ENCODE measurements at places on chromosomes 7 and 10. TPM values are rescaled to one million over a fixed set of nuclear protein-coding genes. Genes with fewer than 3 reads are reported as not detected.

DNA sequence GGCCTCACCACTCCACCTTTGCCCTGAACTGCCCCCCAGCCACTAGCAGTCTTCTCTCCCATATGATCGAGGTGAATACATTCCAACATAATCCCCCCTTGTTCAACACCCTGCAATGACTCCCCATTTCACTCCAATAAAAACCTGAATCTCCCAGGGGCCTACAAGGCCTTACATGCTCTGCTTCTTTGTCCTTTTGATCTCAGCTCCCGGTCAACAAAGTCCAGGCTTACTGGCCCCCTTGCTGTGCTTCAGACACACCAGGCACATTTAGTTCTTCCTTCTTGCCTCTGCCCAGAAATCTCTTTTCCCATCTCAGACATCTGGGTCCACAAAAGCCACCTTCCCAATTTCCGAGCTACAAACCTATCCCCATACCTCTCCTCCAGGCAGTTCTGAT lies 14.0 kb downstream of the MET start:
- no peaks in the 10 kb centered on the region for H3K36me3 ChIP-seq
- no peak overlapping the region for H3K4me3 ChIP-seq
- H3K27ac ChIP-seq, result no peak overlapping the region

- H3K4me3 ChIP-seq, result no peak overlapping the region
These were observed 12.5 kb downstream of the PRF1 start for GRCh38 chr10:70589762-70590654.

GRCh38 chr7:157597562-157597961 lies 260.8 kb downstream of the DNAJB6 start:
- no peak overlapping the region for H3K4me3 ChIP-seq
- no peaks in the 10 kb centered on the region for H3K27me3 ChIP-seq
- H3K36me3 ChIP-seq, result no peaks in the 10 kb centered on the region
- no peak overlapping the region for H3K27ac ChIP-seq
- no peak for DNase-seq

GRCh38 chr10:123772645-123773508 lies 106.7 kb downstream of the GPR26 start:
- no peak overlapping the region for H3K4me3 ChIP-seq
- peak; percentile 1 for DNase-seq
- H3K27me3 ChIP-seq, result no peaks in the 10 kb centered on the region
- no peak overlapping the region for H3K27ac ChIP-seq

The BCAP29 gene
- 38.3 TPM for polyA plus RNA-seq

- H3K4me1 ChIP-seq, result no peaks in the 10 kb centered on the region
- H3K27ac ChIP-seq, result no peak overlapping the region
These were observed 56.3 kb downstream of the GRID1 start for GRCh38 chr10:86310291-86310690.

The NKX2-3 gene
- not detected for polyA plus RNA-seq

The GOLGA7B gene
- 0.84 TPM for polyA plus RNA-seq

The ELOVL3 gene
- polyA plus RNA-seq, result not detected

- H3K4me3 ChIP-seq, result peak overlapping the region; percentile 26
- no peaks in the 10 kb centered on the region for H3K27me3 ChIP-seq
- no peak overlapping the region for H3K27ac ChIP-seq
- no peak for DNase-seq
These were observed 2.7 kb downstream of the STMP1 start for GRCh38 chr7:135665042-135665441.

DNA sequence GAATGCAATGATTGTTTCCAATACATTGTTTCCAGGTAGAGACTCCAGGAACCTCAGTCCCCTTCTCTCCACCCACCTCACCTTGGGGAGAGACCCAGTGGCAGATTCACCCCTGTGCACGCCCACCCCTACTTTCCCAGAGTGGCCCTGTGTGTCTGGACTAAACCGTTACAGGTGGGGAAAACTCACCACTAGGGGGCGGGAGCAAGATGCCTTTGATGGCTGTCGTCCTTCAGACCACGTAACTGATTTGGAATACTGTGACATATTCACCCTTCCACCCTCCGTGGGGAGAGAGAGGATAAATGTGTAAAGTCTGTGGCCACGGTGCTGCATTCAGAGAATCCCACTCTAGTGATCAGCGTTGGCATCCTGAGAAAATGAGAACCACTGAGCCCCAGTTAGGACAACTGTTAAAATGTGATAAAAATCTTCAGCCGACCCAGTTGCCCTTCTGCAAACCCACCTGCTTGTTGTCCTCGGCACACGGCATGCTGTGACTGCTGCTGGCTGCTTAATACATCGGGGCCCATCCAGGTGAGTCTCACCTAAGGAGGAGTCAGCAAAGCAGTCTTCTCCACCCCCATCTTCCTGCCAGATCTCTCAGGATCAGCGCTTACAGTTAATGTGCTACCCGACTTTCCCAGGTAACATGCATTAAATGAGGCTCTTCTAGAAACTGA lies 41.5 kb upstream of the NMT2 start:
- H3K36me3 ChIP-seq, result no peaks in the 10 kb centered on the region
- no peaks in the 10 kb centered on the region for H3K27me3 ChIP-seq
- H3K4me1 ChIP-seq, result peaks cover 46% of the 10 kb centered on the region

DNA sequence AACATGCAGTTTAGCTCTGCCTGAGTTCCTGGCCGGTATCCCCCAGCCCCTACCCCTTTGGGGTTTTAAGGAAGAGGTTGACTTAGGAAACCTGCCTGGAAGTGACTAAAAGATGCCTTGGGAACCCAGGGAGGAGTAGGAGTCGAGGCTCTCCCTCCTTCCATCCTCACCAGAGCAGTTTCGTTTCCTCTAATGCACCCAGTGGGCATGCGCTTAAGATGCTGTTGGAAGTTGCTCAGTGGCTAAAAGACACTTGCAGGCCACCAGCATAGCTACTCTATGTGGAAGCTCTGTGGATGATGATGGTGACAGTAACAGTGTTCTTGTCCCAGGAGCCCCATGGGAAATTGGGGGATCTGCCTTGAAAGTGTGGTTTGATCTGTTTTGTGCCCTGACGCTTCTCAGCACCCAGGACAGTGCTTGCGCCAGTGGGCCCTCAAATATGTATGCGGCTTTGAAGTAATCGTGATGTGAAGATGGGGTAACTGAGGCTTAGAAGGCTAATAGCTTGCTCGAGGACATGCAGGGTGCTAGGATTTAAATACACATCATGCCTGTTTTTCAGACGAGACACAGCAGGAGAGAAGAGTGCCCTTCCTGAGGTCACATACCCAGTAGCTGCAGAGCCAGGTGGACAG lies 32.0 kb downstream of the TBATA start:
- no peak overlapping the region for H3K27ac ChIP-seq
- no peaks in the 10 kb centered on the region for H3K36me3 ChIP-seq
- no peaks in the 10 kb centered on the region for H3K4me1 ChIP-seq
- H3K4me3 ChIP-seq, result no peak overlapping the region

DNA sequence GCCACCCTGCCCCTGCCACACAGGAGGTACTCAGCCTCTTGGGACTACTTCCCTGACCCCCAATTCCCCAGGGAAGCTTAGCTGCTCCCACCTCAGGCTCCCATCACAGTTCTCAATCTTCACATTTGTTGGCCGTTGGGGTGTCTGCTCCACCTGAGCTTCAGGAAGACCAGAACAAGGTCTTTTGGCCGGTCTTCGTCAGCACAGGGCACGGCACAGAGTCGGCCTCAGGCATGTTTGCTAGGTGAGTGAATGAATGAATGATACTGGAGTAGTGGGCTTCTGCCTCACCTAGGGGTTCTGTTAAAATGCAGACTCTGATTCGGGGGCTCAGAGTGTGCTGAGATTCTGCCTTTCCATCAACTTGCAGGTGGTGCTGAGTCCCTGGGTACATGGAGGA lies 20.3 kb downstream of the GPRIN2 start:
- DNase-seq, result no peak
- H3K4me1 ChIP-seq, result no peaks in the 10 kb centered on the region
- H3K27ac ChIP-seq, result no peak overlapping the region
- no peaks in the 10 kb centered on the region for H3K36me3 ChIP-seq

DNA sequence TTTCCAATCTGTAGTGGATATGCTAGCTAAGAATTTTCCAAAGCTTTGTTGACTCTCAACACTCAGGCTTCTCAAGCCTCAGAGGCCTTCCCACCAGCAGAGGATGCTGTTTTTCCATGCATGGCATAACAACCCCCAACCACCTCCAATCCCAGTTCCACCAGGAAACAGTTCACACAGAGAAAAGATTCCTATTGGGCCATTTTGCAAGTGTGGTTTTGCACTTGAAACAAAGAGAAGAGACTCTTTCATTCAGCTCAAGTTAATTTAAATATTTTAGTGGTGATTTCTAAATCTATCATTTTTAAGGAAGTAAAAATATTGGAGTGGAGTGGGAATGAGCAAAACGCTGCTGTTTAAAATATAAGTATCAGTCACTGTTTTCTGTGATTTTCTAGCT lies 105.6 kb upstream of the COL1A2 start:
- no peak for DNase-seq
- H3K27me3 ChIP-seq, result no peaks in the 10 kb centered on the region
- no peak overlapping the region for H3K4me3 ChIP-seq
- no peaks in the 10 kb centered on the region for H3K36me3 ChIP-seq
- H3K27ac ChIP-seq, result no peak overlapping the region

The RRP12 gene
- 7.6 TPM for polyA plus RNA-seq

GRCh38 chr10:69180525-69181204 lies 631 bp downstream of the SUPV3L1 start:
- peak overlapping the region; percentile 95 for H3K27ac ChIP-seq
- H3K4me1 ChIP-seq, result peaks cover 26% of the 10 kb centered on the region
- H3K27me3 ChIP-seq, result no peaks in the 10 kb centered on the region

The VPS37D gene
- not detected for polyA plus RNA-seq

The TAS2R41 gene
- polyA plus RNA-seq, result not detected

DNA sequence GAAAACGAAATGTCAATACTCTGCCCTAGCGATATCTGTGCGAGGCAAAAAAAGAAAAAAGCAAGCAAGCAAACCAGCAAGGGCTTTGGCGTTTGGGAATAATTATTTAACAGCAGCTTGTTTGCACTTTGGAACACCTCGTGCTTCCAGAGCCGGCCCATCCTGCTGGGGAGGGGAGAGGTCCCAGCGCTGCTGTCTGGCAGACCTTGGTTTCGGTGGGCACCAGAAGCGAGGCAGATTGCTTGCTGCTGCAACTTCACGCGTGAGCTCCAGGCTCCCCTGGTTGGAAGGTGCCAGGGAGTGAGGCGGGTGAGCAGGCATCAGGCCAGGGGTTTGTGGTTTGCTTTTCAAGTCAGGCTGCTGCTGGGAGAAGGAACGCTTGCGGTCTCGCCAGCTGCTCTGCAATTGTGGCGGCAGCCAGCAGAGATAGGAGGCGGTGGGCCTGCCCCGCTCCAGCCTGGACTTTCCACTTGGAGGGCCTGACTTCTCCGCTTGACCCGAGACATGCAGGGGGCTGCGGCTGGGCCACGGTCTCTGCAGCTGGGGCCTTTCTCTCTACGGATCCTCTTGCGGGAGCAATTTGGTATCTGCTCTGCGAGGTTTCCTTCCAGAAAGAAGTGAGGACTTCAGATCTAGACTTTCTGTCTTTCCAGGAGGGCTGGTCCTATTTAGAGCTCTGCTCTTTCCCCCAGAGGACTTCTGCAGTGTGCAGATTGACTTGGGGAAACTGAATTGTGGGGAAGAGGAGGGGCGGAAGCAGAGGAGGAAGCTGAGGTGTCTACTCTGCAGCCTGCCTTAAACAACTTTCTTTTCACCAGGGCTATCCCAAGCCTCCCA lies 131.4 kb downstream of the PRPF18 start:
- H3K4me1 ChIP-seq, result no peaks in the 10 kb centered on the region
- no peaks in the 10 kb centered on the region for H3K36me3 ChIP-seq
- H3K4me3 ChIP-seq, result no peak overlapping the region
- no peak overlapping the region for H3K27ac ChIP-seq
- H3K27me3 ChIP-seq, result peaks cover 3% of the 10 kb centered on the region
- DNase-seq, result no peak

- peak overlapping the region; percentile 81 for H3K27ac ChIP-seq
- H3K36me3 ChIP-seq, result peaks cover 6% of the 10 kb centered on the region
These were observed 441 bp downstream of the CCDC186 start for GRCh38 chr10:114173603-114173920.

The OR6B1 gene
- not detected for polyA plus RNA-seq

- no peaks in the 10 kb centered on the region for H3K4me1 ChIP-seq
- no peaks in the 10 kb centered on the region for H3K36me3 ChIP-seq
- H3K27ac ChIP-seq, result no peak overlapping the region
- no peak overlapping the region for H3K4me3 ChIP-seq
- H3K27me3 ChIP-seq, result no peaks in the 10 kb centered on the region
- DNase-seq, result no peak
These were observed 293.2 kb downstream of the THSD7A start for GRCh38 chr7:11538751-11539299.

- no peak overlapping the region for H3K27ac ChIP-seq
- DNase-seq, result no peak
- H3K4me3 ChIP-seq, result no peak overlapping the region
- peaks cover 10% of the 10 kb centered on the region for H3K27me3 ChIP-seq
- peaks cover 12% of the 10 kb centered on the region for H3K4me1 ChIP-seq
These were observed 89.0 kb upstream of the SEPHS1 start for GRCh38 chr10:13437026-13437555.

GRCh38 chr10:69087590-69088470 lies at the start of gene SRGN:
Gene SRGN, plus strand, starts transcription at chr10:69088103. Its CDS starts 55 bp downstream, at chr10:69088158.
- no peaks in the 10 kb centered on the region for H3K36me3 ChIP-seq
- H3K27me3 ChIP-seq, result no peaks in the 10 kb centered on the region
- peak; percentile 91 for DNase-seq
- H3K27ac ChIP-seq, result peak within 1 kb of the TSS; percentile 99

DNA sequence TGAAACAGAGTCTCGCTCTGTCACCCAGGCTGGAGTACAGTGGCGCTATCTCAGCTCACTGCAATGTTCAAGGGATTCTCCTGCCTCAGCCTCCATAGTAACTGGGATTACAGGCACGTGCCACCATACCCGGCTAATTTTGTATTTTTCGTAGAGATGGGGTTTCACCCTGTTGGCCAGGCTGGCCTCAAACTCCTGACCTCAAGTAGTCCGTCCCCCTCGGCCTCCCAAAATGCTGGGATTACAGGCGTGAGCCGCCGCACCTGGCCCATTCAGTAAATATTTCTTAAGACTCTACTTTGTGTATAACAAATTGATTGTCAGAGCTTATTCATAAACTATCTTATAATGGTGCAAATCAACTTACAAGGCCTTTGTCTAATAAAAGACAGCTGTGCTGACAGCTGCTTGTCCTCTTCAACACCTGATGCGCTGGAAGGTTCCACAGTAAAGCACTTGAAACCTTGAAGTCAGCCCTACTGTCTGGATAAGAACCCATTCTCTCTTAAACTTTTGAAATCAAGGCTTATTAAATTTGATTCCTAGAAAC lies 14.7 kb downstream of the ECHDC3 start:
- no peak overlapping the region for H3K4me3 ChIP-seq
- H3K27ac ChIP-seq, result no peak overlapping the region
- no peaks in the 10 kb centered on the region for H3K4me1 ChIP-seq
- H3K36me3 ChIP-seq, result no peaks in the 10 kb centered on the region
- H3K27me3 ChIP-seq, result no peaks in the 10 kb centered on the region

GRCh38 chr7:140036224-140036962 lies 26.4 kb downstream of the PARP12 start:
- no peak overlapping the region for H3K4me3 ChIP-seq
- DNase-seq, result no peak
- H3K27me3 ChIP-seq, result no peaks in the 10 kb centered on the region
- peaks cover 10% of the 10 kb centered on the region for H3K4me1 ChIP-seq
- H3K27ac ChIP-seq, result no peak overlapping the region
- H3K36me3 ChIP-seq, result peaks cover 83% of the 10 kb centered on the region

DNA sequence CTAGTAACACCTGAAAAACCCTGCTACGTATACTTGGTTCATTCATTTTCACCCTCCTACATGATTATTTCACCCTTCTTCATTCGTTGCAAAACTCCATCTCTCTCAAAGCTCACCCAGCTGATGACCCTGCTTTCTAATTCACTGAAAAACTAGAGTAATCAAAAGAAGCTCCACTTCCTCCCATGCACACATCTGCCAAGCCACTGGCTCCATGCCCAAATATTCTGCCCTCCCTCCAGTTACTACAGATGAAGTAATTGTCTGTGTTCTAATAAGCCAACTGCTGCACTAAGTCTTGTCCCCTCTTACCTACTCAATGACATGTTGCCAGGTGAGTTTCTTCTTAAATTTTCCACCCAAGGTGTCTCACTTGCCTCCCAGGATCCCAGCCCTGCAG lies 96.9 kb upstream of the CCDC71L start:
- no peak overlapping the region for H3K27ac ChIP-seq
- no peak overlapping the region for H3K4me3 ChIP-seq
- no peaks in the 10 kb centered on the region for H3K27me3 ChIP-seq

Measured in CD4-positive, CD25-positive, alpha-beta regulatory T cell (primary cell).